ENCODE measurements at places on chromosomes 2 and 18.

DNA sequence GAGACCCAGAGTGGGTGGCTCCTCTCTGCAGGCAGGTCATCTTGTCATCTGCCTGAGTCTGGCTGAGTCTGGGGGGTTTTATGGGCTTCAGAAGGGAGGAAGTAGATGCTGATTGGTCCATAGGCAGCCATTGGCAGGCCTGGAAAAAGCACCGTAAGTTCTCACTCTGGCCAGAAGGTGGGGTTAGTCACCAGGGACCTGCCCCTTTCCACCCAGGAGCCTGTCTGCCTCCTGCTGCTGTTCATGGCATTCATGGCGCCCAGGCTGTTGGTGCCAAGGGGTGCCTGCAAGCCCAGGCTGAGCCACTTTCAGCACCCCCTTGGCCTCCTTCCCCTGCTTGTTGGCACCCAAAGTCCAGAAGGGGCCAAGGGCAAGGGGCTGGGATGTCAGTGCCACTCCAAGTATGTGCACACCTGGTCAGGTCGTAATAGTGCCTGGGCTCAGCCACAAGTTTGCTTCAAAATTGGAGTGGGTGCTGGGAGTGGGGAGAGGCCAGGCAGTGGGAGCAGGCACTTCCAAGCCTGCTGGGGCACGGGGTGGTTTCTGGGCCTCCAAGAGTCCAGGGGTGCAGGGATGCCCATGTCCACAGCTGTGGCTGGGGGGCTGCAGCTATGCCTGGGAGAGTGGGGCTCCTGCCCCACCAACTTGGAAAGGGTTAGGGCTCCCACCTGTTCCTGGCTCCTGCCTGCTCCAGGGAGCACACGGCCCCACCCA, 178.1 kb downstream of the FAM210A start:
- DNase-seq, result no peak

DNA sequence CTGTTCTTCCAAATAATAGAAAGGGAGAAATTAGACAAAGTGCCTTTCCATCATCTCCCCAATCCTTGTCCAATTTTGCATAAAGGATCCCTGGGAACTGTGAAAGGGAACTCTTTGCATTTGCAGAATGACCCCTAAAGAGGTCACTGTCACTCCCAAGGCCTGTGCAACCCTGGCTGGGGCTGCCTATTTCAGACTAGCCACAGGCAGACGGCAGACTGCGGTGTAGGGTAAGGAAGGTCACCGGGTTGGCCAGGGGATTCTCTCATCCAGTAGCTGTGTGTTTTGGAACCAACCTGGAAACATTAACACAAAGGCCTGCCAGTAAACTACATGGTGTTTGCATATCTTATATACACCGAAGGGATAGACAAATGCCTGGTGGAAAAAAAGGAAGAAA, 818.7 kb downstream of the BCL11A start:
- no peak for DNase-seq

DNA sequence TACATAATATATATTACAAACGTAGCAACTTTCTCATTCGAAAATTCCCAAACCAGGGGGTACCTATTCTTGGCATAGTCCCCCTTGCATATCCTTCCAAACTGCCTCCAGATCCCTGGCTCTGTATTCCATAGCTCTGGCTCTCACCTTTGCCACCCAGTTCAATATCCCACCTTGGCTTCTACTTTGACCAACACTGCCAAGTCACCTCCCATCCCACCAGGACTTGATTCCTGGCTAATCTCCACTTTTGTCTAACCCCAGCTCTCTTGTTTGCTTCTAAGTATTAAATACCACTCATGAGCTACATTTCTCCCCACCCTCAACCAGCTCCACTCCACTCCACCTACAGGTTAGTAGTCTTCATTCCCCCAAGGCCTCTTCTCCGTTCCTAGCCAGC, 103.2 kb upstream of the WDR75 start:
- DNase-seq, result no peak

- DNase-seq, result no peak
Observed at GRCh38 chr2:202299712-202300111, 34.1 kb downstream of the NOP58 start.

- DNase-seq, result peak; percentile 82
Observed at GRCh38 chr18:10139783-10140410, 226.1 kb downstream of the VAPA start.

- no peak for DNase-seq
Observed at GRCh38 chr2:115169814-115170213, 727.4 kb downstream of the DPP10 start.

DNA sequence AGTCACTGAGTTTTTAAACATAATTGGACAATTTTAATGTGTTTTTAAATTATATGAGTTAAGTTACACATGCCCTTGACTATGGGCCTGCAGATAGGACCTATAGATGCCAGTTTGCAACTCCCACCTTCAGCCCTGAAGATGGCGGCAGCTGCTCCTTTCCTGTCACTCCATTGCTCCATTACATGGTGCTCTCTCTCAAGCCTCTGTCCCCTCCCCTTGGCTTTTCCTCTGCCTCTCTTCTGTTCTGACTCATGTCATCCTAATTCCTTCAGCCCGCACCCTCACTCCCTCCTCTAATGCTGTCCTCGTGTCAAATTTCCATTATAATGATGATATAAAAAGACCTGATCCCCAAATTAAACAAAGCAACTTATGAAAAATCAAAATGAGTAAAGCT, 133.7 kb upstream of the HNRNPA3 start:
- DNase-seq, result no peak

DNA sequence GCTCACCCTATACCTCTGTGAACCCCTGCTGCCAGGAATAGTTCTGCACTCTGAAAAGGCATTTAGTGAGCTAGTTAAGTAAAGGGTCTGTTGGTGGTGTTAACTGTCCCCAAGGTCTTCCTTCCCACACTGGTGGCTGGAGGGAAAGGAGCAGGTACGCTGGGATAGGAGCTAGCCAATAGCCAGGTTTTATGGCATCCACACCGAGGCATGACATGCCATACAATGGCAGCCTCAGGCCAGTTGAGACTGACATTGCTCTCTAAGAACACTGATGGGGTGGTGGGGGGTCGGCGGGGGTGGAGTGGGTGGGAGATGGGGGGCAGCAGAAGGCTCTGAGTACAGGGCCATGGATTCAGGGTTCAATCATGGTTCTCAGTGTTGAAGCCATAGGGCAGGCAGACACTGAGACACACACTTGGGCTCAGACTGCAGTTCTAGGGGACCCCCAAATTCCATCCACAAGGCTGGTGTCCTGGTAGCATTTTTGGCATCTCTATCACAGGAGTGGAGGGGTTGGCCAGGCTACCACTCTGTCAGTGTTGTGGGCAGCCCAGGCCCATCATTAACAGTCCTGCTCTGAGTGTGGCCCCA, 136.0 kb downstream of the CTIF start:
- DNase-seq, result no peak

GRCh38 chr2:74550231-74550630, 3.5 kb downstream of the LOXL3 start:
- DNase-seq, result peak; percentile 25

- DNase-seq, result no peak
Observed at GRCh38 chr2:233922471-233922870, 5.3 kb downstream of the TRPM8 start.

GRCh38 chr2:145028101-145028920, 508.4 kb upstream of the ZEB2 start:
- DNase-seq, result no peak

GRCh38 chr2:237327175-237327950, 86.6 kb downstream of the COL6A3 start:
- no peak for DNase-seq

DNA sequence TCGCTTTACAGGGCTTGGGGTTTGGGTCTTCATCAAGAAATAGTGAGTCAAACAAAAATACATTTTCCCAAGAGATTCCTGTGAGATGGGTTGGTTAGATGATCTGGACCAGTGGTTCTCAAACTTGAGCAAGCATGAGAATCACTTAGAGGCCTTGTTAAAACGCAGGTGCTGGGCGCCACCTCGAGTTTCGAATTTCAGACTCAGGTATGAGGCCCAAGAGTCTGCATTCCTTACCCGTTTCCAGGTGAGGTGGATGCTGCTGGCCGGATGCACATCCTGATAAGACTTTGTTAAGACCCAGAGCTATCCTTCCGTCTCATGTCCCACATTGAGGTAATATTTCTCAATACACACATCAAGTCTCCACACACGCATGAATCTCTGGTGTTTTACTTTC, 707.8 kb upstream of the SALL3 start:
- DNase-seq, result no peak

- no peak for DNase-seq
Observed at GRCh38 chr2:25989154-25989553, 6.9 kb upstream of the KIF3C start.

- no peak for DNase-seq
Observed at GRCh38 chr2:8536686-8537561, 144.9 kb upstream of the ID2 start.

DNA sequence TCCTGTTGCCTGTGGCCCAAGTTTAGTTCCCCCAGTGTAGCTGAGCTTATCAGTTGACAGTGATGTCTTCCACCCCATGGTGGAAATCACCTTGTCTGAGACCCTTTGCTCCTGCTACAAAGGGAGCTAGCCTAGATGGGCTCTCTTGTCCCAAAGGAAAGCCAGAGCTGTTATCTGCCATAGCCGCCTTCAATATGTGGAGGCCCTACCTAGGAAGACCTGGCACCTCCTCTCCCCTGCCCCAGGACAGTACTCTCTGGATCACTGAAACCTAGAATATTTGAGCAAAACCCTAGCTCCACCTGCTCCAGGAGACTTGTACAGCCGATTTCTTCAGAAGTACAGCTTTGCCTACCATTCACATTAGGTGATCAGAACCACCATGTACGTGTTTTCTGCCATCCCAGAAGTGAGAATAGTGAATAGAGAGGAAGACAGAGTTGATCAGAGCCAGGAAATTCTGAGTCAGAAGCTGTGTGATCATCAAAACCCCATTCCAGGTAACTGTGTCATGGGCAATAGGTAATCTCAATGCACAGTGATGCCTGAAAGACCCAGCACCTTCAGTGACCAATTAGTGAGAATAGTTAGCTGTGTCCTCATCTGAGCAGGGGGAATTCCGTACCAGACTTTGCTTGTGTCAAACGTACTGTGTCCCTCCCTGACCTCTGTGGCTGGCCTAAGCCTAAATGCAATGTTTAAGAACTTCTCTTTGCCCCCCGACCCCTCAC, 138.4 kb upstream of the ALPP start:
- DNase-seq, result no peak

DNA sequence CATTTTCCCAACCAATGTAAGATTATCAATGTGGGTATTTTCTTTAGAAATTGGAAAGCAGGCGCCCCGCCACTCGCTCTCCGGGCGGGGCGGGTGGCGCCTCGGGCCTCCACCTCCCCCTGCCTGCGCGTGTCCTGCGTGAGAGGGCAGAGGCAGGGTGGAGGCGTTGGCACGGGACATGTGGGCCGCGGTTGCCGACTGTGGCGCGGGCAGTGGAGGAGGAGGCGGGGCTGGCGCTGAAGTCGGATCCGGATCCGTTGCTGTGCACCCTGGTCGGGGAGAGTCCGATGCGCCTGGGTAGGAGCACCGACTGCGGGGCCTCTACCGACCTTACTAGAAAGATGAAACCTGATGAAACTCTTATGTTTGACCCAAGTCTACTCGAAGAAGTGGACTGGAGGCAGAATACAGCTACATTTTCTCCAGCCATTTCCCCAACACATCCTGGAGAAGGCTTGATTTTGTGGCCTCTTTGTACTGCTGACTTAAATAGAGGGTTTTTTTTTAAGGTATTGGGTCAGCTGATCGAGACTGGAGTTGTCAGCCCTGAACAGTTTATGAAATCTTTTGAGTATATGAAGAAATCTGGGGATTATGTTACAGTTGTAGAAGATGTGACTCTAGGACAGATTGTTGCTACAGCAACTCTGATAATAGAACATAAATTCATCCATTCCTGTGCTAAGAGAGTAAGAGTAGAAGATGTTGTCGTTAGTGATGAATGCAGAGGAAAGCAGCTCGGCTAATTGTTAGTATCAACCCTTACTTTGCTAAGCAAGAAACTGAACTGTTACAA, 37.9 kb downstream of the PMS1 start:
- DNase-seq, result peak; percentile 31

DNA sequence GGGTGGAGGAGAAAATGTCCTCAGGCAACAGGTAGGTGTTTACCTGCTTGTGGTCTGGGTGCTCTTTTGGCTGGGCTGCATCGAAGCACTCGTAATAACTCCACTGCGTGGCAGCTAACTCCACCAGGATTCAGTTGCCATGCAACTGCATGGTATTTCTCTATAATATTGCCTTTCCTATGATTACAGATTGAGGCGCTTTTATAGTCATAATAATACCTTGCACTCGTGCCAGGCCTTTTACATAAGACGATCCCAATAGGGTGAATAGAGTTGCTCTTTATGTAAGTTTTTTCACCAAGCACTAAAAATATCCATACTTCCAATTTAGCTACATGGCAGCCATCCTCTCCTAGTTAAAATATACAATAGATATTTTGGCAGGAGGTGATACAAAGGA, 19.7 kb upstream of the NYAP2 start:
- no peak for DNase-seq

DNA sequence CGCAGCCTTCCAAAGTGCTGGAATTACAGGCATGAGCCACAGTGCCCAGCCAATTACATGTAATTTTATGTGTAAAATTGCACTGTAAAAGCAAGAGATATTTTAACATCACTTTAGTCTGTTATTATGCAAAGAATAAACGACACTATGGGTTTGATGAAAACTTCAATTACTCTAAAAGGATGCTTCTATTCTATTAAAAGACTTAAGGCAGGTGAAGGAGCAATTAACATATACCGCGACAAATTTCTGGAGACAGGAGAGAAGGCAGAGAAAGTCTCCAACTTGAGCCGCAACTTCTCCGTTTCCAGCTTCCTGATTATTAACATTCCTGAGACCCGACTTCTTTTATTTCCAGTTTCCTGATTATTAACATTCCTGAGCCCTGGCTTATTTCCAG, 53.7 kb downstream of the FAM210A start:
- DNase-seq, result peak; percentile 22

DNA sequence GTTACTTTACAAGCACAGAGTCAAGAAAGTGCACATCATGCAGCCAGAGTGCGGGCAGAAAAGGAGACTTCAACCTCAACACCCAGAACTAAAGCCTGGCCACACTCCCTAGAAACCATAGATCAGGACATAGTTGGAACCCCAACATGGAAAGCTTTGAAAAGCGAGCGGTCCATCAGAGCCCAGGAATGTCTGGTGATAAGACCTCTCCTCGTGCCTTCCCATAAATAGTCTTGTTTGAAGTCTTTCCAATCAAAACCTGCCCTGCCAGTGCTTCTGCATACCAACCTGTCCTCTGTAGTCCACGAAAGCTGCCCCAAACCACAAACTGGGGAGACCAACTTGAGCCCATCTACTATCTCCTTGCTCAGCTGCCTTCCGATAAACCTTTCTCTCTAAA, 55.5 kb downstream of the NEURL3 start:
- no peak for DNase-seq

DNA sequence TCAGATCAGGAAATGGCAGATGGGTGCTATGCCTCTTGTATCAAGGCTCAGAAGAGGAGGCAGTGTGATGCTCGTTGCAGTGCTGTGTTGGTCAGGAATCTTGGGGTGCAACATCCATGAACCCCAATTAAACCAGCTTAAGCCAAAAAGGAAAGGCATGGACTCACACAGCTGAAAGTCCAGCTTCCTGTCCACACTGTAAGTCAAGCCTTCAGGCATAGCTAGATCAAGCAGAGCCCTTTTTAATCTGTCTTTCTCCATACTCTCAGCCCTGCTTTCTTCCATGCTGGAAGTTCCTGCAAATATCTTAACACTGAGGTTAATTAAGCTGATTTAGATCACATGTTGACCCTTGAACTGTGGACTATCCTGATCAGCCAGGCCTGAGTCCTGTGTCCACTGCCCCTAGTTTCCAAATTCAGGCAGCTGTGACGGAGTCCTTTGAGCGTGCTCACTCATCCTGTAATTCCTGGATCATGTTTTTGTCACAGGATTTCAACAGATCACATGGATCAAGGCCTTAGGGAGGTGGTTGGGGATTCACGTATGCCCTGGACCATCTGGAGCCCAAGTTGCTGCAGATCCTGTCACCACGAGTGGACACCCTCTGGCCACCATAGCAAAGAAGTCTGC, 4.5 kb upstream of the C2orf74 start:
- DNase-seq, result no peak

Measured in fibroblast of skin of scalp (primary cell).